Stimulated activated CD4-positive, alpha-beta T cell treated with anti-CD3 and anti-CD28 coated beads, Interleukin-4, amount 100 ng/mL, for 4 hours (primary cell): ENCODE measurements at places on chromosomes 11 and 22.
A peak's percentile ranks its signal among the peaks of the same experiment; 100 is the strongest.

DNA sequence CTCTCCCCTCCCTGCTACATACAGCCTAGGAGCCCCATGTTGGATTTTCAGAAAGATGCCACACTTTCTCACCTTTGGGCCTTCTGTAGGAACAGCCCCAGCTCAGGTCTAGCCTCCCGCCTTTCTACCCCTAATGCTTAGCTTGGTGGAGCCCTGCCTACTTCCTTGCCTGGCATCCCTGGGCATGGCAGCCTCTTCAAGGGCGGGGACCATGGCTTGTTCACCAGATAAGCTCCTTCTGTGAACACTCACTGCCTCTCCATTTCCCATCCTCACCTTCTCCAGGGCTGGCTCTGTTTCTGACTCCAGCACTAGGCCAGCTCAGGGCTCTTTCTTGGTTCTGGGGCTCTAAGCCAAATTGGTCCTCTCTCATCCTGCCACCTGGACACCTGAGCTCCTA is 1.4 kb downstream of the SEPTIN3 start:
- DNase-seq, result no peak

GRCh38 chr11:113385749-113386148 is 1.8 kb upstream of the ANKK1 start:
- no peak for DNase-seq

DNA sequence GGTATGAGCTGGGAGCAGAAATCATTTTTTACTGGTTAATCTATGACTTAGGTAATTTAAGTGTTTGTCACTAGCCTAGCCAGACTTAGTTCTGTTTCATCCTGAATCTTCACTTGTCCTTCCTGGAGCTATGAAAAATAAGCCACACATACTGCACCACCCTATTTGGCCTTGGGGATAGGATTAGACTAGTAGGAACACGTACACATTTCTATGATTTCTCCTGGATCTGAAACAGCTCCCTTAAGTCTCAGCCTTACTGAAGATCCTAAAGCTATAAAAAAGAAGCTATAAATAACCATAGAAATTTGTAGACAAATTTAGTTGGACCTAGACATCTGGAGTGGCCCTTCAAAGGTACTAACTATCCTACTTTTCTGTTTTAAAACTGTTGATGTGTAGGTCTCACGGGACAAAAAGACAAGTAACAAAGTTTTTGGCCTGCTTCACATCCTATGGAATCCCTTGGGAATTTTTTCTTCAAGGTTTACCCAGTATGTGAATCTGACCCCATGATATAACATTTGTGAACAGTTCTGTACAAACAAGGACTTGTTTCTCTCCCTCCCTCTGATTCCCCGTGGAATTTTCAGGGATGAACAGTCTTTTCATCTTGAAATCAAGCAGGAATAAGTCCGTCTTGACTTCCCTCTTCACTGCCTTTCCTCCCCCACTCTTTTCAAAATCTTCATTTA is 275.0 kb downstream of the FAM76B start:
- DNase-seq, result no peak

- DNase-seq, result no peak
Measured at GRCh38 chr11:9516113-9516512, 55.3 kb downstream of the ZNF143 start.

- DNase-seq, result no peak
Measured at GRCh38 chr11:64851831-64852351, 7.4 kb upstream of the CDC42BPG start.

- no peak for DNase-seq
Measured at GRCh38 chr11:128575174-128575960, 12.0 kb downstream of the ETS1 start.

- DNase-seq, result no peak
Measured at GRCh38 chr11:19316434-19316833, 75.7 kb upstream of the E2F8 start.

GRCh38 chr11:128800871-128801417 is 66.2 kb downstream of the KCNJ1 start:
- DNase-seq, result no peak

- DNase-seq, result no peak
Measured at GRCh38 chr22:32589007-32589406, 114.4 kb downstream of the FBXO7 start.

GRCh38 chr11:64237484-64237951 is 3.1 kb downstream of the VEGFB start:
- DNase-seq, result no peak

DNA sequence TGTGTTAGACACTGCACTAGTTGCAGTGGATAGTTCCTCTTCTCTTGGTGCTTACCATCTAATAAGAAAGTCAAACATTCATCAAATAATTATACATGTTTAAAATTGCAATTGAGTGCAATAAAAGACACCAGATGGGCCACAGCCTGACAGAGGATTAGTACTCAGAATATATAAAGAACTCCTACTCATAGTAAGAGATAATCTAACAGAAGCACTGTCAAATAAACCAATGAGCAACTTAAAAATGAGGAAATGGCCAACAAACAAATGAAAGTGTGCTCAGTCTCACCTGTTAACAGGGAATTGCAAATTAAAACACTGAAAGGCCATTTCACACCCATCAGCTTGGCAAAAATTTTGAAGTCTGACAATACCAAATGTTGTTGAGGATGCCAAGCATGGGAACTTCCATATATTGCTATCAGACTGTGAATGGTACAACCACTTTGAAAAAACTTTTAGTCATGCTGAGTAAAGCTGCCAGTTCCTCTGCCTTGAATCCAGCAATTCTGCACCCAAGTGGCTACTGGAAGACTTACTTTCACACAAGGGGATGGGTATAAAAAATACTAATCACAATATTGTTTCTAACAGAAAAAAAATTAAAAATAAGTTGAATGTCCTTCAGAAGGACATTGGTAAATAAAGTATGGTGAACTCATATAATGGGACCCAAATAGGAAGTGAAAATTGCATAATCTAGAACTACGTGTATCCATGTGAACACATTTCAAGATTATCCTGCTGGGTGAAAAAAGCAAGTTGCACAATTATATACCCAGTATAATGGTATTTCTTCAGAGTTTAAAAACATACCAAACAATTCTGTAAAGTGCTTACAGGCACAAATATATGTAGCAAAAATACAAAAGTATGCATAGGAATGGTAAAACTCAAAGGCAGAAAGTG is 41.4 kb upstream of the CREB3L1 start:
- no peak for DNase-seq

DNA sequence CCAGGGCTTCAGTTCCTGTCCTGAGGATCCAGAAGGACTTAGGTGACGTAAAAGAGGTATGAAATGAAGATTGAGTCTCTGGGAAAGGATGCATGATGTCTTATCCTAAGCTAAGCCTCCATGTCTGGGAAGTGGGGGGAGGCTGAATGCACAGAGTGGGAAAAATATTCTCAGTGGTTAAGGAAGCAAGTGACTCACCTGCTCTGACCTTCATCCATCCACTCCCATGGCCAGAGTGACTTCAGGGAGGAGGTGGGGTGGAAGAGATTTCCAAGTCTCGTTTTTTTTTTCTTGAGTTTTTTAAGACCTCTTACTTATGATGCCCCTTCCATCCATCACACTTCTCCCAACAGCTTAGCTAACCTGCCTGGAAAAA is 32.5 kb upstream of the POLD3 start:
- no peak for DNase-seq

GRCh38 chr11:1762537-1763302 is 1.0 kb downstream of the CTSD start:
- DNase-seq, result no peak

- no peak for DNase-seq
Measured at GRCh38 chr11:17743808-17744119, 9.2 kb downstream of the KCNC1 start.

GRCh38 chr11:102886999-102887398 is 12.2 kb upstream of the MMP12 start:
- DNase-seq, result no peak

DNA sequence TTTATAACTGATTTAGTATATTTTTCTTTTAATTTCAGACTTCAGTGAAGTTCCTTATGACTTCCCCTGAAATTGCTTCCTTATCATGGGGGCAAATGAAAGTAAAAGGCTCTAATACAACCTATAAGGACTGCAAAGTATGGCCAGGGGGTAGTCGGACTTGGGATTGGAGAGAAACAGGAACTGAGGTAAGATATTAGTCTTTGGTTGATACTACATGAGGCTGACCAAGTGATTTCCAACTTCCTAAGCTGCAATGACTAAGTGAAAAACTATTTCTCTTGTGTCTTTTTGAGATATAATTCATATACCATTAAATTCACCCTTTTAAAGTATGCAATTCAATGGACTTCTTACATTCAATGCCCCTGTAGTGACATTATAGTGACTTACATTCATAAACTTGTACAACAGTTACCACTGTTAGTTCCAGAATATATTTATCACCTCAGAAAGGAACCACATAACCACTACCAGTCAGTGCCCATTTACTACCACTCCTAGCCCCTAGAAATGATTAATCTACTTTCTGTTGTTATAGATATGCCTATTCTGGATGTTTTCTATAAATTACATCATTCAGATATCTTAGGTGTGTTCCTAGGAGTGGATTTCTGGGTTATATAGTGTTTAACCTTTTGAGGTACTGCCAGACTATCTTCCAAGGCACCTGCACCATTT is 21.6 kb downstream of the AAMDC start:
- DNase-seq, result no peak

DNA sequence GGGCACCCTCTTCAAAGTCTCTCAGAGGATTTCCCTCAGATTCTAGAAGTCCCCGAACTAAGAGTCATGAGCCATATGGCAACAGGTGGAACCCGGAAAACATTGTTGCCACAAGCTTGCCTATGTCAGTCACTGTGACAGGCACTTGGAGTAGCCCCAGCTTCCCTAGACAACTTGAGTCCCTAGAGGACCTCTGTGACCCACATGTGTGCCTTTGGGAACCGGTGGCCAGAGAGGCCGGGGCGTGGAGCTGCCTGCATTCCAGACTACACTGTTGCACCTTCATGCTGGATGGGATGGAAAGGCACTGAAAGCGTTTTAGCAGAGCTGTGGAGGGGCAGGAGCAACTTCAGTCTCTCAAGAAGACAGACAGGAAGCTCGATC is 12.1 kb downstream of the SLC37A2 start:
- DNase-seq, result no peak

DNA sequence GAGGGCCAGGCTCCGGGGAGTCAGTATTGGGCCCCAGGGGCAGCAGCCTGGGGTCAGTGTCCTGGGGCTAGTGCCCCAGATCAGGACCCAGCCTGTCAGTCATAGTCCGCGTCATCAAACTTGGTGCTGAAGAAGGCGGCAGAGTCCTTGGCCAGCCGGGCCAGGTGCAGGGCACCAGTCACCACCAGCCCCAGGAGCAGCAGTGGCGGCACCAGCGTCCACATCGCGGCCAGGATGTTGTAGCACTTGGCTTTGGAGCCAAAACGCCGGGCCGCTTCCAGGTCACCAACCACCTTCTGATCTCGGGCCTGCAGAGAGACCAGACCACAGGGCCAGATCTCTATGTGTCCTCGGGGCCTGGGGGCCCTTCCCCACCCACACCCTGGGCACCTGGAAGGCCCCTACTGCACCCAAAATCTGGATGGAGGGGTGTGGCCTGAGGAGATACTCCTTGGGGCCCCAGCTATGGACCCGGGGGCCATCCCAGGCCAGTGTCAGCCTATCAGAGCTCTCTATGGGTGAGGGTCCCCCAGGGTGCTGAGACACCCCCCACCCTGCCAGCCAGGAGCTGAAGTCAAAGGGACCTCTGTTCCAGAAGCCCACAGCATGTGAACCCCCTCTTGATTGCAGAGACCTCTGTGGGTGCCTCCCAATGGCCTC is 790 bp downstream of the IFITM5 start:
- peak; percentile 15 for DNase-seq

DNA sequence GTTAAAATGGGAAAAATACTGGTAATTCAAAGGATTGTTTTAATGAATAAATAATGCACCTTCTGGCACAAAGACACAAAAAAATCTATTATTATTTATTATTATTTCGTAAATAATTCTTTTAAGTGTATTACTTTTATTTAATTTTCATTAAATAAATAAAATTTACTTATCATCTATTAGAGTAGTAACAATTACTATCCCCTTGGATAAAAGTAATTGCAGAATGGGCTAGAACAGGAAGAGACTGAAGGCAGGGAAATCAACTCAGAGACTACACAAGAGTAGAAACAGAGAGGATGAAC is 23.0 kb downstream of the OR8B12 start:
- no peak for DNase-seq

- no peak for DNase-seq
Measured at GRCh38 chr11:44338026-44338425, 28.1 kb upstream of the ALX4 start.

GRCh38 chr11:60376601-60377000 is 1.7 kb upstream of the MS4A7 start:
- no peak for DNase-seq

DNA sequence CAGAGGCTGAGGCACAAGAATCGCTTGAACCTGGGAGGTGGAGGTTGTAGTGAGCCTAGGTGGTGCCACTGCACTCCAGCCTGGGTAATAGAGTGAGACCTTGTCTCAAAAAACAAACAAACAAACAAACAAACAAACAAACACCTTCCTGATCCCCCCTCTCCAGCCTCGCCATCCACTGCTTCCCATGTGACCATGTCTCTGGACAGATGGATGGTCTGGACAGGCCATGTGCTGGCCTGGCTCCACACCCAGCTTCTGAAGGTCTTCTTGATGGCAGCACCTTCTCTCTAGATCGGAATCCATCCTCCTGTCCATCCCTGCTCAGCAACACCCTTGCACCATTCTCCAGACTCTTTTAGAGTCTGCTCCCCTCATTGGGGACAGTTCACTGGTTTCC is 10.7 kb upstream of the PEX26 start:
- no peak for DNase-seq
